ENCODE measurements at places on chromosomes 4 and X.

GRCh38 chrX:989959-990510, 222.4 kb downstream of the CRLF2 start:
- no peak for DNase-seq

DNA sequence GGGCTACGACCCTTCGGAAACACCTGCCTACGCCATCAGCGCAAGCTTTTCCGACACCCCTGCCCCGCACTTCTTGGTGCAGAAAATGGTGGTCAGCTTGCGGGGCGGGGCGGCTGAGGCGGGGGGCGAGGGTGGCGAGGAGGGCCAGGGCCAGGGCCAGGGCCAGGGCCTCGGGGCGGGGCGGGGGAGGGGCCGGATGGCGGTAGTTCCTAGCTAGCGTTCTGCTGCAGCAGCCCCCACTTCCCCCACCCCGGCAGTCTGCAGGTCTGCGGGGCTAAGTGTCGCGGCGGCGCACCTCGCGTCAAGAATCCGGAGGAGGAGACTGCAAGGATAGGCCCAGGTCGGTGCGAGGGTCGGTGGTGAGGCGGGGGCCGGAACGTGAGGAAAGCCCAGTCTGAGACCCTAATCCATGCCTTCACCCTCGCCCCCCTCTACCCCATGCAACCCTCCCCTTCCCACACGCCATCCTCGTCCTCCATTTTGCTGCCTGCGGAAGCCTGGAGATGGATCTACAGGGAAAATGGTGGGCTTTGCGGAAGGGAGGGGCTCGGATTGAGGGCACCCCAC, 600 bp downstream of the BEX4 start:
- DNase-seq, result peak; percentile 49

DNA sequence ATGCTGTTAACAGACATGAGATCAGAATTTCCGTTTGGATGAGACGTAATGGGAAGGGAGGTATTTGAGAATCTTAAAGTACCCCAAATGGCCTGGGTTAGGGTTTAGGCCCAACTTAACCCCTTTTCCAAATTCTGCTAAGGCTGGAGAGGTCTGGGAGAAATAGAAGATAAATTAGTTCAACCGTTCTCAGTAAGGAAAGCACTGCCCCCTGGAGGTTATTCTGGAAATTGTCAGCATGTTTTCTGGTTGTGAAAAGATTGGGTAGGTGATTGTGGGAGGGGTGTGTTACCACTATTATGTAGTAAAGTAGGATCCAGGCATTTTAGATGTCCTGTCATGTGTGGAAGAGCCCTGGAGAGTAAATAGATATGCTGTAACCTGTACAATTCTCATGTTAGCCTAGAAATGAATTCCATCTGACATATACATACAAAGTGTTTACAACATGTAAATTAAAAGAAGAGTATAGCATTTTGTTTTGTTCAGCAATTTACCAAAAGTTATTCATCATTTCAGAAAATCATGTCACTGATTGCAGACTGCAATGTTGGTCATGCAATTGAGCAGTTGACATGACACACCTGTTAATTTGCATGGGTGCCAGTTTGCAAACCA, 26.8 kb upstream of the GRXCR1 start:
- DNase-seq, result peak; percentile 30

GRCh38 chrX:154443992-154444754, at the start of gene FAM50A:
FAM50A (plus strand) TSS chrX:154444141; CDS start chrX:154444236, 95 bp downstream.
- peak; percentile 60 for DNase-seq

DNA sequence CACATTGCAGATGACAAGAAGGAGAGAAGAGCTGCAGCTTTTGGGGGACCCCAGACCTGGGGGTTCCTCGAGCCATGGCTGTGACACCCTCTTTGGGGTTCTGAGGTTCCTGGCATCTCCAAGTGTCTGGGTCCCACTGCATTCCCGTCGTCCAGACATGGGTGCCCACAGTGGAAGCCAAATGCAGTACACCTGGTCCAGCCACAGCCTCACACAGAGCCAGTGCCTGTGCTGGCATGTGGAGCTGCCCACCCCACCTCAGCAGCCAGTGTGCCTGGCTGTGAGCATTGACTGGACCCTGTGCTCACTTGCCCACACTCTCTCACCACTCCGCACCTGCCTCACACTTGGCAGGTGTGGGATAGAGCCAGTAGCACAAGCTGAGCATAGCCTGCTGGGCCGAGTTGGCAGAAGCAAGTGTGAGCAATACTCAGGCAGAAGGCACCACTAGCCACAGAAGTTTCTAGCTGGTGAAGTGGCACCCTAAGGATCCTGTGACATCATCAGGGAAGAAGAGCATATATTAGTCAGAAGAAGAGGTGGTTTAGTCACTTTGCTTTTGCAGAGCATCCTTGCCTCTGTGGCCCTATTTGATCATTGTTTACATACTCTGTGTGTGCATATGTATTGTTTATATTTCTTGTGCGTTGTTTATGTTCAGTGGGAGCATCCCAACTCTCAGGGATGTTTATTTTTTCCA, 65.0 kb upstream of the MAGEB2 start:
- DNase-seq, result no peak

DNA sequence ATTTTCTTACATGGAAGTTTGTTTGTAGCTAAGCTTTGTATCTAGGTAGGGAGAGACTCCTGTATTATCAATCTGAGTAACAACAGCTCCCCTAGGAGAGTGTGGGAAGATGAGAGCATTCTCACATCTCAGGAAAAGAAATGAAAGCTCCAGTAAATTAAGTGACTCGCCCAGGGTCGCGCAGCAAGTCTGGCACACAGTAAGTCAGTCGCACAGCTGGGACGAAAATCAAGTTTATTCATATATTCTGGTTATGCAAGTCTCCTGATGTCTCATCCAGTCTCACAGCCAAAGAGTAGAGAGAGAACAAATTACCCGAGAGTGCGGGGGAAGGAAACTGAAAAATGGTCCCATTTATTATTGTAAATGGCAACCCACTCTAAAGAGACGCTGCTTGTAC, 216.1 kb downstream of the STK32B start:
- DNase-seq, result no peak

GRCh38 chr4:41406113-41406516, 131.8 kb upstream of the LIMCH1 start:
- no peak for DNase-seq

DNA sequence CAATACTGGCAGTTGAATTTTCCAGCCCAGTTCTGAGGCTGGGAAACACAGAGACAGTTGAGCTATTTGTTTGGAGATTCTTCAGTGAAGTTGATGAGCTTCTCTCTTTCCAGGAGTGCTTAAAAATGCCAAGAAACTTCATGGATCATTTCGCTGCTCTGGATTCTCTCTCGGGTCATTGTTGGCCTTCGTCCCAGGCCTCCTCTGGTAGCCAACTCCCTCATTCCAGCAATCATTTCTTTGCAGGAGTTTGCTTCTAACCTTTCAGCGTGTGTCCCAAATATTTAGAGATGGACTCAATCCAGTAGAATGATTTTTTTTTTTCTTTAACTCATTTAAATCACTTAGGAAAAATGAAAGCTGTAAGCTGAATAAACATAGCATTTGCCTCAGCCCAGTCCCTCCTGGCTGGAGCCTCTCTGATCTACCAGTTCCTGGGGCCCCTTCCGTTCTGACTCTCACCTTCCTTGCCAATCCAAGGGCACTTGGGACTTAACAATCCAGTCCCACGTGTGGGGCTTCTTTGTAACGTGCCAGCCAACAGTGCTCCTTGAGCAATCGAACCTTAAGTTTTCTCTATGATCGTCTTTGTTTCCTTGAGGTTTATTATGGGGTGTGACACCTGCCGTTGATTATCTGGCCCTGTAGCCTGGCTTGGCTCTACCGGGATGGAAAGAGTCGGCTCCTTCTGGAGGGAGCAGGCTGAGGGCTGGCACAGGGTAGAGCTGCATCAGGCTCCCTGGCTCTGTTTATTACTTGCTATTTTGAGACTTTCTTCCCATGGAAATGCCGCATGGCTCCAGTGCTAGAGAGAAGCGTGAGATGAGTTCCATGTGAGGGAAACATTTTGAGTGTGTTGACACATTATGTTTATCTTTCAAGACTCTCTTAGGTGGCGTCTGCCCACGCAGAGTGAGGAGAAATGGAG, 80.4 kb upstream of the GPC4 start:
- DNase-seq, result no peak

DNA sequence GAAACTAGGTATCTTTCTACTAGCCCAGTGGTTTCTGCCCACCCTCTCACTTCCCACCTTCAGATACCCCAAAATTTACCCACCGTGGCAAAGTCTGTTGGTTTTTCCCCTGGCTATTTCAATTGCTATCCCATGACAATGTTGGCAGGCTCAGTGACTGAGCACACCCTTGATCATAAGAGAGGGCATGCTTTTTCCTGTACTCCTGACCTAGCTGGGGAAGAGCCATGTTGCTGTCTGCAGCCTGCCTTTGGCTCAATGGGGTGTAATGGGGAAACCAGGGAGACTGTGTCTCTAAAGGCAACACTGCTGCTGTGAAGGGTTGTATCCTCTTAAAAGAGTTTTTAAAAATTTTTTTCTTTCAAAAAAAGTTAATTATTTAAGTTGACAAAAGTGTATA, 90.4 kb upstream of the CITED1 start:
- no peak for DNase-seq

DNA sequence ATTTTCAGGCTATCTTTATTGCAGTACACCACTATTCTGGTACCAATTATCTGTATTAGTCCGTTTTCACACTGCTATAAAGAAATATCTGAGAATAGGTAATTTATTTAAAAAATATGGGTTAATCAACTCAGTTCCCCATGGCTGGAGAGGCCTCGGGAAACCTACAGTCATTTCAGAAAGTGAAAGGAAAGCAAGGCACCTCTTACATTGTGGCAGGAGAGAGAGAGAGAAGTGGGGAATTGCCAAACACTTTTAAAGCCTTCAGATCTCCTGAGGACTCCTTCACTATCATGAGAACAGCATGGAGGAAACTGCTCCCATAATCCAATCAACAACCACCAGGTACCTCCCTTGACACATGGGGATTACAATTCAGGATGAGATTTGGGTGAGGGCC, 54.7 kb downstream of the AMER1 start:
- DNase-seq, result no peak

DNA sequence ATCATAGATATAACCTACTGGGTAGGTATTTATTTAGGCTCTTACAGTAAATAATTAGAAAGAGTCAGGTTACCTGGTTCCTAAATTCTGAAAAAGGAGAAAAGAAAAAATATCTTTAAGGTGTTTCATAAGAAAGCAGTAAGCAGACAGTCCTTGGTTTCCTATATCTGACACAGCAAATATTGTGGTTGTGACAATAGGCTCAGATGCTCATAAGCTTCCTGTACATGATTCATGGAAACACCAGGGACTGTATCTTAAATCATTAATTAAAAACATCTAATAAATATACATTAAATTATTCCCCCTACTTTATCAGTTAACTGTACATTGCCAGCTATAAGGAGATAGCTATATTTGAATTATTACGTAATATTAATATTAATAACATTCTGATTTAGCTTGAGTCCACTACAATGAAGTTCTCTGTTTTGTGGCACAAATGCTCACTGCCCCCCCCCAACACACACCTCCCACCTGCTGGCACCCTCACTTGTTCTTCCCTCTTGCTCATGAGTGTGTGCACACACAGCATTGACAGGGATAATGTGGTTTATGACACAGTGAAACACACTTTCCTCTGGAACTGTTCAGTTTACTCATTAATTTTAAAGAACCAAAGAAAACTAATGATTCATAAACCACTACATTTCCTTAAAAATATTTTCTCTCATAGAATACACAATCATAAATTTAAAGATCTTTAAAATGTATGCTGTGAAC, 187.4 kb downstream of the NR3C2 start:
- no peak for DNase-seq

- DNase-seq, result no peak
Measured at GRCh38 chr4:128163177-128164117, 102.3 kb downstream of the LARP1B start.

DNA sequence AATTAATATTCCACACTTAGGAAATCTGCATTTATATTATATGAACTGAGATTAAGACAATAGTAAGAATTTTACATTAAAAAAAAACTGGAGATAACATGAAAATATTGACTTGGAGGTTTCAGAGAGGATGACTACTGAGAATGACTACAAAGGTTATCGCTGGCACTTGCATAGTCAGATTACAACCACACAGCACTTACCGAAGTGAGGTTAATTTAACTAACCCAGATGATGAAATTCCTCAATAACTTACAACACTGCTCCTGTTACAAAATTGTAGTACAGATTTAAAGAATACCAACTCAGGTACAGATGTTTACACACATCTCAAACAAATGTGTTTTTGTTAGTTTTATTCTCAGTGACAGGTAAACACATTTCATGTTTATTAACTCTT, 283.5 kb downstream of the CAMK2D start:
- DNase-seq, result no peak

DNA sequence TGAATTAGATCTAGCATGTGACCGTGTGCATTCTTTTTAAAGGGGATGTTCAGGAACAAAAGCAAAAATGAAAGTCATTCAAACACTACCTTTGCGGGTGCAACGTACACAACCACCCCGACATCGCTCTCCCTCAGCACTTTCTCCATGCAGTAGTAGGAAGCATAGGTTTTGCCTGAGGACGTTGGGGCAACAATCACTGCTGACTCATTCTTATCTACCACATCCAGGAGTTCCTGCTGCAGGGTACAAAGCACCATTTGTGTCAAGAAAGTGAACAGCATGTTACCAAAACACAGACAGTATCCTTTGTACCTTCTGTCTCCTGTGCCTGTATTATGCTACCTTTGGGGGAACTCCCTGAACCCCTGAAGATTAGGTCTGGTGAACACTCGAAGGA, 58.6 kb downstream of the DDX60L start:
- DNase-seq, result no peak

- DNase-seq, result no peak
Measured at GRCh38 chr4:37873386-37873785, 17.5 kb upstream of the TBC1D1 start.

- DNase-seq, result no peak
Measured at GRCh38 chr4:53515076-53515475, 76.2 kb downstream of the LNX1 start.

- peak; percentile 56 for DNase-seq
Measured at GRCh38 chrX:18353931-18354368, 538 bp downstream of the SCML2 start.

DNA sequence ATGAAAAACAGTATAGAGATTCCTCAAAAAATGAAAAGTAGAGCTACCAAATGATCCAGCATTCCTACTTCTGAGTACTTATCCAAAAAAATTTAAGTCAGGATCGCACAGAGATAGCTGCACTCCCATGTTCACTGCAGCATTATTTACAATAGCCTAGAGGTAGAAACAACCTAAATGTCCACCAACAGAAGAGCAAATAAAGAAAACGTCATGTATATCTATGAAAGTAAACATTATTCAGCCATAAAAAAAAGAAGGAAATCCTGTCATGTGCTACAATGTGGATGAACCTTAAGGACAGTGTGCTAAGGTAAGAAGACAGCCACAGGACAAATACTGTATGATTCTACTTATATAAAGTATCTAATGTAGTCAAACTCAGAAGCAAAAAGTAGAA, 12.4 kb downstream of the THOC2 start:
- no peak for DNase-seq

- DNase-seq, result no peak
Measured at GRCh38 chr4:160142579-160142978, 1039.7 kb downstream of the RAPGEF2 start.
